ENCODE measurements at places on chromosomes 5 and 9.

- no peak for DNase-seq
These were observed 9.9 kb downstream of the TXNDC8 start for GRCh38 chr9:110327716-110328115.

- no peak for DNase-seq
These were observed 117.5 kb upstream of the NIPBL start for GRCh38 chr5:36759117-36759516.

DNA sequence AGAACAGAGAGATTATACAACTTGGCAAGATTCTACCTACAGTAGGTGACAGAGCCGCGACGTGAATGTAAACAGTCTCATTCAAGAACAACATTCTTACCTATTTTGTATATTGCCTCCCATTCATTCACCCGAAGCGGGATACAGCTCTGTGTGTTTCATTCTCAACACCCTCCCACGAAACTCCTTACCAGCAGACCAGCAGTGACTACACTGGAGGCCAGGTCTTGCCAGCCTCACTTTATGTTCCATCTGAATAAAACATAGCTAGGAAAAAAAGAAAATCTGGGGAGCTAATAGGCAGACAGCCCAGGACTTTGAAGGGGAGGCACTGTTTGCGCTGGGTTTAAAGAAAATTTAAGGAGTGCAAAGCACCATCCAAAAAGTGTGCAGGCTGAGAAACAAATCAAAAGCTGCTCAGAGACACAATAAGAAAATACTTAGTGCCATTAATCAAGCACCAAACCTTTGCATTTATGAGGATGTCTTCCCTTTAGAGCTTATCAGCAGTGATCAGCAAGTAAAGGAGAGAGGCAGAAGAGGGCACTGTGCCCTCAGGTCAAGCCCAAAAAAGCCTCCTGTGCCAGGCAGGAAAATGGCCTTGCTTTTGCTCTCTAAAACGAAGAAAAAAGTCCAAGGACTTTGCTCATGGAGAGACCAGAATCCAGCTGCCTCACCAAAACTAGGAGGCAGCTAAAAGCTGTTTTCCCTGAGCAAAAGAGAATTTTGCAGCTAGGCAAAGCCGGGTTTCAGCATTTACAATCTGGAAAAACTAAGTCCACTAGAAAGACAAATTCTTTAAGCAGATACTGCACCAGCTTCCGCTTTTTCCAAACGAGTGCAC, 295.1 kb downstream of the BNC2 start:
- no peak for DNase-seq

- DNase-seq, result peak; percentile 59
These were observed 11.1 kb upstream of the CDC42SE2 start for GRCh38 chr5:131252824-131253171.

- DNase-seq, result no peak
These were observed 111.9 kb downstream of the SUSD1 start for GRCh38 chr9:112063151-112063550.

DNA sequence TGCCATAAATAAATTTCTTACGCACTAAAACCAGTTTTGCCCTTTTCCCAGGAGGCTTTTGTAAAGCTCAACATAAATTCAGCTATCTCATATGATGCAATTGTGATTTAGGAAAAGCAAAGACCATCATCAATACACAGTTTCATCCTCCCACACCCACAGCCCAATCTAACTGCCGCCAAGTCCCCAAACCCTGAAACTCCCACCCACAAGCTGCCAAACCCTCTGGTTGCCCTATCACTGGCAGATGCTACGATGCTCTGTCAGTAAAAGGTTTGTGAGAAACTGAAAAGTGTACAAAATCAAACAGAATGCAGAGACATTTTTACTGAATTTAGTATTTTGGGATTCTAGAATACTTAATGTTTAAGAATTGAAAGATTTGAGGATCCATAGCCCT, 42.8 kb upstream of the NR4A3 start:
- DNase-seq, result no peak

DNA sequence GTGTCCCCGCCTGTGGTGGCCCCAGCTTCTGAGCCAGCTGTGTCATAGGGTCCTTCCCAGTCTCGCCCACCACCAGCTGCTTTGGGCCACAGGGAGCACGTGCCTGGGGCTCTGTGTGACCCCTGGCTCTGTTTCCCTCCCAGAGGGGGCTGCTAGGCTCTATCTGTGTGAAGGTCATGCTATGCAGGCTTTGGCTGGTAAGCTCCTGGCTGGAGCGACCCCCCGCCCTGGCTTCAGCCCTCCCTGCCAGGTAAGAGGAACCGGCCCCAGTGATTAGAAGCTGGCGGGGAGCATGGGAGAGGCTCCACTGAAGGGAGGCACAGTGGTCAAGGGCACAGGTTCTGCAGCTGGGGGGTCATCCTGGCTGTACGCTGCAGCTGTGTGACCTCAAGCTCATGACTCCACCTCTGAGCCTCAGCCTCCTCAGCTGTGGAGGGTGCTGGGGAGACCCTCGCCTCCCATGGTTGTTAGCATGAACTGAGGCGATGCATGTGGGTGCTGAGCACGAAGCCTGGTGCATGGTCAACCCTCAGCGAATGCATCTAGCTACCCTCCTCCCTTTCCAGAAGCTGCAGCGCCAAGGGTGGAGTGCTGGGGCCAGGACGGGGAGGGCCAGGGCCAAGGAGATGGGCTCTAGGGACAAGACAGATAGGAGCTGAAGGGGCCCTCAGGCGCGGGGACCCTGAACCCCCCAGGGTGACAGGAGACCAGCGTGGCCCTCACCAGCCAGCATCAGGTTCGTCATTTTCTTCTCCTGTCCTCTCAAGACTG, 163.8 kb upstream of the MVB12B start:
- no peak for DNase-seq

GRCh38 chr9:113219969-113220368, 1.1 kb downstream of the FKBP15 start:
- DNase-seq, result no peak

- DNase-seq, result no peak
These were observed 39.6 kb upstream of the TIFAB start for GRCh38 chr5:135491552-135492318.

- DNase-seq, result no peak
These were observed 1730.6 kb downstream of the EFNA5 start for GRCh38 chr5:105940181-105940580.
